ENCODE measurements at places on chromosomes 16 and 17.

DNA sequence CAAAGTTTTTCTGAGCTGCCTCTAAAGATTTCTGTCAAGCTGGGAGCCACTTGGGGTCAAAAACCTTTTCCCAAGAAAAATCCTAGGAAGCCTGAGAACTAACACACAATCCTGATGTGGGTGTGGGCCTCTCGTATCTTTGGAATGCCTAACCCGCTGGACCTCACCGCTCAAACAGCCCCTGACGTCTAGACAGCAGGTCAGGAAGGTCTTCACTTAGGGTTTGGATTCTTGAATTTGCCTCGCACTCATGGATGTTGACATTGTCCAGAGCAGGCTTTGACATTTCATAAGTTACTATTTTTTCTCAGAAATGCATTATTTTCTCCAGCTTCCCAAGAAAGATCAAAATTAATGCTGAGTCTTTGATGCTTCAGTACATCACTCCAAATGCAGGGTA lies 18.9 kb downstream of the TEX2 start:
- DNase-seq, result no peak

DNA sequence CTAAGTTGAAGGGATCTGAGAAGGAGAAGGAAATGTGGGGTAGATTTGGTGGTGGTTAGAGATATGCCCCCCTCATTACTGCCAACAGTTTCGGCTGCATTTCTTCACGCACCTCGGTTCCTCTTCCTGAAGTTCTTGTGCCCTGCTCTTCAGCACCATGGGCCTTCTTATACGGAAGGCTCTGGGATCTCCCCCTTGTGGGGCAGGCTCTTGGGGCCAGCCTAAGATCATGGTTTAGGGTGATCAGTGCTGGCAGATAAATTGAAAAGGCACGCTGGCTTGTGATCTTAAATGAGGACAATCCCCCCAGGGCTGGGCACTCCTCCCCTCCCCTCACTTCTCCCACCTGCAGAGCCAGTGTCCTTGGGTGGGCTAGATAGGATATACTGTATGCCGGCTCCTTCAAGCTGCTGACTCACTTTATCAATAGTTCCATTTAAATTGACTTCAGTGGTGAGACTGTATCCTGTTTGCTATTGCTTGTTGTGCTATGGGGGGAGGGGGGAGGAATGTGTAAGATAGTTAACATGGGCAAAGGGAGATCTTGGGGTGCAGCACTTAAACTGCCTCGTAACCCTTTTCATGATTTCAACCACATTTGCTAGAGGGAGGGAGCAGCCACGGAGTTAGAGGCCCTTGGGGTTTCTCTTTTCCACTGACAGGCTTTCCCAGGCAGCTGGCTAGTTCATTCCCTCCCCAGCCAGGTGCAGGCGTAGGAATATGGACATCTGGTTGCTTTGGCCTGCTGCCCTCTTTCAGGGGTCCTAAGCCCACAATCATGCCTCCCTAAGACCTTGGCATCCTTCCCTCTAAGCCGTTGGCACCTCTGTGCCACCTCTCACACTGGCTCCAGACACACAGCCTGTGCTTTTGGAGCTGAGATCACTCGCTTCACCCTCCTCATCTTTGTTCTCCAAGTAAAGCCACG lies 28.3 kb downstream of the STH start:
- DNase-seq, result no peak

- no peak for DNase-seq
These were observed 207.9 kb downstream of the TANC2 start for GRCh38 chr17:63173903-63174302.

DNA sequence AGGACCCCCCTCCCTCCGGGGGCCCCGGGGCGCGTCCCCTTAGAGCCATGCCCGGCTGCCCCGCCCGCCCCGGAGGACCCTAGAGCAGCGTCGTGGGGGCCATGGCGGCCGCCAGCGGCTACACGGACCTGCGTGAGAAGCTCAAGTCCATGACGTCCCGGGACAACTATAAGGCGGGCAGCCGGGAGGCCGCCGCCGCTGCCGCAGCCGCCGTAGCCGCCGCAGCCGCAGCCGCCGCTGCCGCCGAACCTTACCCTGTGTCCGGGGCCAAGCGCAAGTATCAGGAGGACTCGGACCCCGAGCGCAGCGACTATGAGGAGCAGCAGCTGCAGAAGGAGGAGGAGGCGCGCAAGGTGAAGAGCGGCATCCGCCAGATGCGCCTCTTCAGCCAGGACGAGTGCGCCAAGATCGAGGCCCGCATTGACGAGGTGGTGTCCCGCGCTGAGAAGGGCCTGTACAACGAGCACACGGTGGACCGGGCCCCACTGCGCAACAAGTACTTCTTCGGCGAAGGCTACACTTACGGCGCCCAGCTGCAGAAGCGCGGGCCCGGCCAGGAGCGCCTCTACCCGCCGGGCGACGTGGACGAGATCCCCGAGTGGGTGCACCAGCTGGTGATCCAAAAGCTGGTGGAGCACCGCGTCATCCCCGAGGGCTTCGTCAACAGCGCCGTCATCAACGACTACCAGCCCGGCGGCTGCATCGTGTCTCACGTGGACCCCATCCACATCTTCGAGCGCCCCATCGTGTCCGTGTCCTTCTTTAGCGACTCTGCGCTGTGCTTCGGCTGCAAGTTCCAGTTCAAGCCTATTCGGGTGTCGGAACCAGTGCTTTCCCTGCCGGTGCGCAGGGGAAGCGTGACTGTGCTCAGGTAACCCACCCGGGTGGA lies 759 bp downstream of the ALKBH5 start:
- peak; percentile 35 for DNase-seq

DNA sequence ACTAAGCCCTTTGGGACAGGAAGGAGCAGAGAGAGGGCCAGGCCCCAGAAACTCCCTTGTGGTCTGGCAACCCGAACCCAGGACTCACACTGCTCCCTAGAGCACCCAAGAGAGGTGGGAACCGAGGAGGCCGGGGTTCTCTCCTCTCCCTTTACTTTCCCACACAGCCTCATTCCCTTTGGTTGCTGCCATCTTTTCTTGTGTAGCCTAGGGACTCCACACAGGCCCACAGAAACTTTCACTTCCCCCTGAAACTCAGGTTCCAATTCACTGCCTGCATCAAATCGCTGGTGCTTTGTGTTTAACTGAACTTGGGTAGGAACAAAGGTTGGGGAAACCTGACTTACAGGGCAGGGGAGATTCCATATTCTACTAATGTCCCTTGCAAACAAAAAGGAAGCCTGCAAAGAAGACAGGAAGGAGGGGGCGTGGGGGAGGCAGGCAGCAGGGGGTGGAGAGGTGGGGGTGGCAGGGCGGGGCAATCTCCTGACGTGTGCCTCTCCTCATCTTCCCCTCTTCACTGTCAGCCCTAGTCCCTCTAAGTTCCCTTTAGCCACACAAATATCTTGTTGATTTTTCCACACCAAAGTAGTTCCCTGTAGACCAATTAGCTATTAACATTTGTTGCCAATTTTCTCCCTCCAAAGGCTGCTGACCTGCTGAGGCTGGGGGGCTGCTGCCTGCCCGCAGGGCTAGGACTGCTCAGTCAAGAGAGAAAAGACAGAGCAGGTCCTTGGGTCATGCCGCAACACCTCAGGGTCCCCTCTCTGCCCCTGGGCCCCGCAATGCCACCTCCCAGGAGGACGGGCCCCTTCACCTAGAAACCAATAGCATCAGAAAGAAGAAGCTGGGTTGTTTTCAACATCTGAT lies 8.0 kb downstream of the ST3GAL2 start:
- DNase-seq, result no peak

GRCh38 chr17:73256220-73256619 lies 5.5 kb downstream of the CPSF4L start:
- no peak for DNase-seq

DNA sequence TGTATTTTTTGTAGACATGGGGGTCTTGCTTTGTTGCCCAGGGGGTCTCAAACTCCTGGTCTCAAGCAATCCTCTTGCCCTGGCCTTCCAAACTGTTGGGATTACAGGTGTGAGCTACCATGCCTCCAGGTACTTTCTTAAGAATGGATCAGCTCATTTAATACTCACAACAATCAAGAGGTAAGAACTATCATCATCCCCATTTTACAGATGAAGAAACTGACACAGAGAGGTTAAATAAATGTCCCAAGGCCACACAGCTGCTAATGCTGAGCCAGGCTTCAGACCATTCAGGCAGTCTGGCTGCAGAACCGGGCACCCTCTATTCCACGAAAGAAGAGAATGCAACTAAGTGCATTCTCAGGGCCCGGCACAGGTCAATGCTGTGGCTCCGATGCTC lies 22.0 kb downstream of the CCDC102A start:
- no peak for DNase-seq

- no peak for DNase-seq
These were observed 55.4 kb downstream of the ABAT start for GRCh38 chr16:8729779-8730334.

DNA sequence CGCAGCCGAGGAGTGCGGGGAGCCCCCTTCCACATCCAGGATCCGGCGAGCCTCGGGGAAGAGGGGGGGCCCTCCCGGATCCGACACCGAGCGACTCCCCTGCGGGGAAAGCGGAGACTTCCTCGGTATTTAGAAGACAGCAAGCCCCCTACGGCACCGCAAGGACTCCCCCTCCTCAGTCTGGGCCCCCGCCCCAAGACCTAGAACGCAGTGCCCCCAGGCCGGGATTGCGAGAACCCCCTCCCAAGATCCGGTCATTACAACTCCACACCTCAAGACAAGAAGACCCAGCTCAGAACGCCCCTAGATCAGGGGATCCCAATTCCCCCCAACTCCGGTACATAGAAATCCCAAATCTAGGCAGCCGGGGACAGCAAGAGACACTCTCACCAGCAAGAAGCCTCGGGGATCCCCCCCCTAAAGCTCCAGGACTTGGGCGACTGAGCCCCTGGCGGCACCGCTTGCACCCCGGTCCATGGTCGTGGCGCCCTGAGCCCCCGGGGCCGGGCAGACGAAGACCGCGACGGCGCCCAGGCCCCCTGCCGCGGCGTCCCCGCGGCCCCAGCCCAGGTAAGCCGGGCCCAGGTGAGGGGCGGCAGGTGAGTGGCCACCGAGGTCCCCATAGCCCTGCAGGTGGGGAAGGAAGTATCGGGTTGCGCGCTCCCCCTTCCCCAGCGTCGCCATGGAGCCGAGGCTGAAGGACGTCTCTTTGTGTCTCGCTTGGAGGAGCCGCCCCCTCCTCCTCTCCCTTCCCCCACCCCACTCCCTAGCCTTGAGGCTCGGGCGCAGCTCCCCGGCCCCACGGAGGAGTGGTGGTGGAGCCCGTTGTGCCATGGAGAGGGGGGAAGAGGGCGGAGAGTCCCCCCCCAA lies 641 bp downstream of the SBK1 start:
- DNase-seq, result no peak

DNA sequence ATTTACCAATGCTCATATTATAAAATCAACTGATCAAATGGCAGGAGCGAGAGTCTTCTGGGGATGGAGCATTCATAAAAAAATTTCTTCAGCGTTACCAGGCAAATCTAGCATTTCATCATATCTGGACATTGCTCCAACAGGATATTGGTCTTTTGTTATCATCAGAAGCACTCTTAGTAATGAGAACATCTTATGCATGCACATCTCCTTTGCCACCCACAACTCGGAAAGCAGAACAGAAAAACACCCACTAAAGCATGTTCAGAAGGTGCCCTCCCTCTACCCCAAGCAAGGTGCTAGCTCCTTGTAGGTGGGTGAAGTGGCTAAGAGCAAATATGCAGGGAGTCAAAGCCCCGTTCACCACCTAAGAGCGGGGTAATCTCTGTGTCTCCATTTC lies 18.9 kb downstream of the ARHGAP17 start:
- DNase-seq, result no peak

DNA sequence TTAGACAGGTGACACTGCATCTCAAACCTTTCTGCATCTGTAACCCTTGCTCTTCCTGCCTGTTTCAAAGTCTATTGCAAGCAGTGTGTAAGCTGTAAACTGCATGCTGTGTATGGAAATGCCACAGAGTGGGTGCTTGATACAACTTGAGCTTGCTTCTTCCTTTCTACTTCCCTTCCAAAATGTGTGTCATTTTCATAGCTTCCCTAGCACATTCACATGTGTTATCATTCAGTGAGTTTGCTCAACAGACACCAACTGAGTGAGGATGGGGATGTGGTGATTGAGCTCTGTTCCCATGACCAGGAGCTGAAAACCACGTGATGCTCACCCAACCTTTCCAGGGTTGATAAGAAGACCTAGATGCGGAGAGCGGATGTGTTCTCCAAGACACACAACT lies 111.1 kb downstream of the VAT1L start:
- DNase-seq, result no peak

GRCh38 chr16:73711406-73712080 lies 585.1 kb upstream of the PSMD7 start:
- no peak for DNase-seq

DNA sequence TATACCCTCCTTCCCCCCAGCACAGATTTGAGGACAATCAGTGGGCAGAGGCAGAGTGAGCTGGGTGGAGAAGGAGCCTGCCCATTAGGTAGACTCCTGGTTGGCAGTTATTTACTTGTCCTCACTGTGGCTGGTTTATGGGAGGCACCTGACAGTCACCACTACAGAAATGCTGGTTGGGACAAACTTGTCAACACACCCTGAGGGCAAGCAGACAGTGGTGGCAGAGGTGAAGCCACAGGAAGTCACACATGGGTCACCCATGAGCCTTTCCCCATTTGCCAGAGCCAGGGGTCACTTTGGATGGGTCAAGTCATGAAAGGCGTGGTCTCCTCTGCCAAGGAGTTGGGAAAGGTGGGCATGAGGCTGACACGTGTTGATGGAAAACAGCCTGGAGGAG lies 6.4 kb downstream of the SCNN1G start:
- no peak for DNase-seq

DNA sequence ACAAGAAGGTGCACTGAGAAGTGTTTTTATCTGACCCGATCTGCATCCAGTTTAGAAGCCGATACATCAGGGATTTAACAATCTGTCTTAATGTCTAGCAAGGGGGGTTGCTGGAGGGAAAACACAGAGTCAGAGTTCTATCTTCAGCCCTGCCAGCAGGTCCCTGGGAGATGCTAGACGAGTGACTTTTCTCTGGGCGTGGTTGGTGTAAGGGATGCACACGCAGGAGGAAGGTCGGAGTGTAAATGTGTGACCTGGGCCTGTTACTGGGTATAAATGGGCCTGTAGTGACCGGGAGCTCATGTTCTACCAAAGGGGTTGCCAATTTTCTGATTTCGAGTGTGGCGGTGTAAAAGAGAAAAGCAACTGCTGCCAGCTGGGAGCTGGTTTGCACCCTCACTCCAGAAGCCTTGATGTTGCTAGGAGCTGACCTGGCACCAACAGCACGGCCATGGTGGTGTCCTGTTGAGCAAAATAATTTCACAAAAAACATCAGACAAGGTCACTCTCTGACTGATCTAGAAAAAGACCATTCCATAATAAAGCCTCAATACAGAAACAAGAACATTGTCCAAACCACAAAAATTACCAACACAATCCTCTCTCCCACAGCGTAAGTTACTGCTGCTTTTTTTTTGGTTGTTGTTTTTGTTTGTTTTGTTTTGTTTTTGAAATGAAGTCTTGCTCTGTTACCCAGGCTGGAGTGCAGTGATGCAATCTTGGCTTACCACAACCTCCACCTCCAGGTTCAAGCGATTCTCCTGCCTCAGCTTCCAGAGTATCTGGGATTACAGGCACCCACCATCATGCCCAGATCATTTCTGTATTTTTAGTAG lies 1.3 kb upstream of the KCTD13 start:
- DNase-seq, result no peak

DNA sequence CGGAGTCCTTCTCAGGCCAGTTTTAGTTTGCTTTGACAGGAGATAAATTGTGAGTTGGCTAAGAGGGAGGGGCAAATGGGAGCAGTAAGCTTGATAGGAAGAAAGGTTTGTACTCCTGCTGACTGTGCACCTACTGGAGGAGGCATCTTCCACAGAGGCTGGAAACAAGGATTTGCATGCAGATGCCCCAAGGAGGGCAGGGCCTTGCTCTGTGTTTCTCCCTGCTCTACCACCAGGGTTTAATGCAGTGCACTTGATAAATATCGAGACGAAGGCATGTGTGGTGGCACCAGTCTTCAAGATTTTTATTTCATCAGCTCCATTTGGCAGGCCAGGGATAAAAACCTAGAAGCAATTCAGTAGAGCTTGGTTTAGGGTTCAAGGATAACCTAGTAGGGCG lies 210.5 kb upstream of the C16orf82 start:
- DNase-seq, result no peak
